ENCODE measurements at places on chromosomes 7 and 10.

- DNase-seq, result no peak
Measured at GRCh38 chr7:7918736-7919448, 49.7 kb upstream of the GLCCI1 start.

DNA sequence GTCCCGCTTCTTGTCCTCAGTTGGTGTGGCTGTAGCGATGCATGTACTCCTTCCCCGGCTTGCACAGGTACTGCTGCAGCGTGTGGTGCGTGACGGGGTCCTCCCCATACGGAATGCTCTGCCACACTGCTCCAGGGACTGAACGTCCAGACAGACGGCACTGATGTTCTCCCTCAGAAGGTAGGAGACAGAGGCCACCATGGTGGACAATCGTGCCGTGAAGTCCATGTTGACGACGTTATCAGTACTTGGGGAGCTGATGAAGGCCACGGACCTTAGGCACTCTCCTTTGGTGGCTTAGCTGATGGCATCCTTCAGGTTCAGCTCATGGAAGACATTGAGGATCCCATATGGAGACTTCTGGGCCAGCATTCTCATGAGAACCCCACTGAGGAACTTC lies 37.4 kb downstream of the AGAP6 start:
- DNase-seq, result no peak

DNA sequence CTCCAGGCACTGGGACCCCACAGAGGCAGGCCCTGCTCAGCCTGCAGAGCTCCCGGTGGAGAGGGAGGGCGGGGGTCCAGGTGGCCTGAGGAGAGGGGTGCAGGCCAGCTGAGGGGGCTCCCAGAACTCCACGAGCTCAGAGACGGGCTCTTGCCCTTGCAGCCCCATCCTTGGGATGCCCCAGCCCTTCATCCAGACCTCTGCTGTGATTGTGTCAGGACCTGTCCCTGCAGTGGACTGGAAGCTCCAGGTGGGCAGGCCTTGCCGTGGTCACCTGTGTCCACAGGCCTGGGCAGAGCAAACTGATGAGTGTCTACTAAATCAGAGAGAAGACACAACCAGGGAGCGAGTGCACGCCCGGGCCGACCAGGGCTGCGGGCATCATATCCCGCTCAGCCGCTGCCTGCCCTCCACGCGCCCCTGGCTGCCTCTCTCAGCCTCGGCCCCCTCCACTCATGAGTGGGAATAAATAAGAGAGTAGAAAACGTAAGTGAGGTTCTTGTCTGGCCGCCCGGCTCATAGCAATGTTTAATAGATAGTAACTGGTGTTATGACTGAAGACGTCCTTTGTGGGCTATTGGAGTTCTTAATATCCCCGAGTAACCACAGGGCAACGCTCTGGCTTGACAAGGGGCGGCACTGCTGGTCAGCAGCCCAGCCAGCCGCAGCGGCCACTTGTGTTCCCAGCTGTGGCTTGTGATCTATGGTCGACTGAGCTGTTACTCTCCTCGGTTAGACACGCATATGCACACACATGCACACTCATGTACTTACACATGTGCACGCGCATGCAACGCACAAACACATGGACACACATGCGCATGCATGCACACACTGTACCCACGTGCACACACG lies 105.6 kb downstream of the LHPP start:
- no peak for DNase-seq

- no peak for DNase-seq
Measured at GRCh38 chr10:82282782-82283456, 407.9 kb downstream of the NRG3 start.

DNA sequence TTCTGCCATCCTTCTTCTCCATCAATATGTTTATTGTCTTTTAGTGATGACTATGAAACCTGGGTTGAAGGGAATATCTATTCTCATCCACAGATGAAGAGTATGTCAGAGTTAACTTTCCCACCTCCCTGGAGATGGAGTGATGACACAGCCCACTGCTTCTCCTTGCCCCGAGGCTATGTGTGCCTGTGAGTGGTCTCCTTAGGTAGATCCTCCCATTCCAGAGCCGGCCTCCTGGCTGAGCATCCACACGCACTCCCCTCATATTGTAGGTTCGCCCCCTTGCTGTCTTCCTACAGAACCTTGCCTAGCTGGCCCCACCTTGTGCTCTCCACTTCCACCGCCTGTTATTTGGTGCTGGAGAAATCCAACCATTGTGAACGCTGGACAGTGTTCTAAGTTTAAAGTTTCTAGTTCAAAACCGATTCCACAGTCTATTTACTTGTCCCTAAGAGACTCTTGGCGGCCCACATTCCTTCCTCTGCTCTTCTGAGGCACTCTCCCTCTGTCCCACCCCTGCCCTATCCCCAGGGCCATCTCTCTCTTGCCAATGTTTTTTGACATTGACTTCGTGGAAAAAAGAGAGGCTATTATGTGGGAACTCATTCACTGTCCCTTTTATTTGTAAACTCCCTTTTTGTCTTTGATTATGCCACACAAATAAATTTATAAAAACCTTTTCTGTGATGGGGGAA lies 168.0 kb downstream of the ZNF438 start:
- no peak for DNase-seq

DNA sequence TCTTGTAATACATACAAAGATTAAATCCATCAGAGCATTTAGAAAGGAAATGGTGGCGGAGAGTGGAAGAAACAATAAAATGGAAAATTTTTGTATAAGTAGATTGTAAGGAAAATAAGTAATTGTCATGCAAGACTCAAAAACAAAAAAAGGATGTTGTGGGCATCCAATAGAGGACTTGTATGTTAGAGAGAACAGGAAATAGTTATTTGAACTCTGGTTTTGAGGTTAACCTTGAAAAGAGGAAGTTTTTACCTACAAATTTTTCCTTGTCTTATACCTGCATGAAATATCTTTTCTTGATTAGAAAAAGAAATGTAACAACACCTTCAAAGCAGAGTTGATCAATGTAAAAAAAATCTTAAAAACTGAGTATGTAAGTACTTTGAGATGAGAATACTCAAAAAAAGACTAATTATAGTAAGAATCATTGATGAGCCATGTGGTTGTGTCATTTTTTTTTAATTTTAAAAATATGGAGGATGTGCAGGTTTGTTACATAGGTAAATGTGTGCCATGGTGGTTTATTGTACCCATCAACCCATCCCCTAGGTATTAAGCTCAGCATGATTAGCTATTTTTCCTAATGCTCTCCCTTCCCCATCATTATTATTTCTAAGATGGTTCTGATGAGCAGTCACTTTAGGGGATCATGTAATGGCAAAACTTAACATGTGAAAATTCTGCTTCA lies 11.9 kb downstream of the TMEM106B start:
- no peak for DNase-seq

DNA sequence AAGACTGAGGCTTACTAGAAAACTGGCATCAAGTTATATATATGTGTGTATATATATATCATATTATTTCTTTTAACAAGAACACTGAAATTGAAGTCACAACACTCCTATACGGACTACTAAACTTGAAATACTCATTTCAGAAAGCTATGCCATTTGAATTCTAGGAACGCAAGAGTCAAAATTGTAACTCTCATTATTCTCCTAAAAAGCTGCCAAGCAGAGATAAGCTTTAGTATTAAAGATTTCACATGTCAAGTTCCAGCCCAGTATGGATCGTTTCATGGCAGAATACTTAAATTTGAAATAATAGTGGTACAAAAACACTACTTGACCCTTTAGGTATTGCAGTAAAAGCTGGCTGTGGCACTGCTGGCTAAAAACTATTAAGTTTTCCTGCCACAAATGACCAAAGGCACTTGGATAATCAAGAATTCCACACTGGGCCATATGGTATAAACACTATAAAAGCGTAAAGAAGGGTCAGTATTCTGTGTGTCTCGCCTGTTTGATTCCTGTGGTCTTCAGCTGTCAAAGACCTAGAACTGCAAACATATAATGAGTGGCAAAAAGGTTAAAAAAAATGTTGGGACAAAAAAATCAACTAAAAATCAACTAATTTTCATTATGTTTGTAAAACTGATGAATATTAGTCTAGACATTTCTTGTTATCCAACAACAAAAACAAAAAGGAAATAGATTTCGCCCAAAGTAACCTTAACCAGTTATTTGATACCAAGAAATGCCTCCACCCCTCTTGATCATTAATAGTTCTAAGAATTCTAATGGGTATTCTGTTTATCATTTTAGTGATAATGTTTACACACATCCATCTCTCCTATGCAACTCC lies 2.4 kb downstream of the CCDC71L start:
- no peak for DNase-seq

GRCh38 chr10:133162910-133163856 lies 3.2 kb downstream of the KNDC1 start:
- no peak for DNase-seq

DNA sequence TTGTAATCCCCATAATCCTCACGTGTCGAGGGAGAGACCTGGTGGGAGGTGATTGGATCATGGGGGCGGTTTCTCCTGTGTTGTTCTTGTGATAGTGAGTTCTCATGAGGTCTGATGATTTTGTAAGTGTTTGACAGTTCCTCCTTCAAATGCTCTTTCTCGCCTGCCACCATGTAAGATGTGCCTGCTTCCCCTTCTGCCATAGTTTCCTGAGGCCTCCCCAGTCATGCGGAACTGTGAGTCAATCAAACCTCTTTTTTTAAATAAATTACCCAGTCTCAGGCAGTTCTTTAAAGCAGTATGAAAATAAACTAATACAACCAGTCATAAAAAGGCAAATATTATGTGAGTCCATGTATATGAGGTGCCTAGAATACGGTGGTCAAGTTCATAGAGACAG lies 87.5 kb downstream of the FRMD4A start:
- DNase-seq, result no peak

GRCh38 chr7:832167-832967 lies at the start of gene SUN1:
Gene SUN1 (plus strand): TSS chr7:832476. CDS start chr7:832525, 49 bp downstream.
- peak; percentile 53 for DNase-seq

DNA sequence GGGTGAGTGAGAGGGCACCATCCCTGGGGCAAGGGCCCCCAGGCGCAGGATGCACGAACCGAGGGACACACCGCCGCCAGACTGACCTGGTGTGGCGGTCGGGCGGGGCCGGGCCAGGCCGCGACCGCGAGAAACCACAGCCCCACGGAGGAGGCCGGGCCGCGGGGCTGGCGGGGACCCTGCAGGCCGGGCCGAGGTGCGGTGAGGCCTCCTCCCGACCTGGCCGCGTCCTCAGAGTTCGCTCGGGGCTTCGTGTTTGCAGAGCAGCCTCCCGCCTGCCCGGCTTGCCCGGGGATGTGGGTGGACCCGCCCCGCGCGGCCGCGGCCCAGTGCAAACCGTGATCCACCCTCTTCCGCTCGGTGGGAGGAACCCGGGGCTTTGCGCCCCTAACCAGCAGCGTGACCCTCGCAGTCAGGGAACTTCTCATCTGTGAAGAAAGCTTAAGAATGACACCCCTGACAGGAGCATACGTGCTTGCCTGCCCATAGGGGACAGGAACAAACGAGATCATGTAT lies 20.6 kb upstream of the HOXA13 start:
- no peak for DNase-seq

- DNase-seq, result no peak
Measured at GRCh38 chr10:129258283-129258923, 208.6 kb upstream of the MGMT start.

DNA sequence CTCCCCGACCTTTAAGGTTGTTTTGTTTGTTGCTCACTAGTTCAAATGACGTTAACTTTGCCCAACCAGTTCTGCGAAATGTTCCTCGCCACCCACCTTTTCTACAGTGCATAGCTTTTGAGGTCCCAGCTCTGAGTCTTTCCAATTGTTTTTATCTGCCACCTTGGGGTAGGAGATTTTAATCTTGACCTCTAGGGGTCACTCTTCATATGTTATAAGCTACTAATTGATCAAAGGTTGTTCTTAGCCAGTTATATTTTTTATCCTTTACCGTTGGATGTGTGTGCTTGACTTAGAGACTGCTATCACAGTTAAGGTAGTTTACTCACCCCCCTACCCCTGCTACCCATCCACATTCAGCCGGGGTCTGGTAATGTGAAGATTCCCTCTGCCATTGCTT lies 372.4 kb downstream of the SUGCT start:
- no peak for DNase-seq

DNA sequence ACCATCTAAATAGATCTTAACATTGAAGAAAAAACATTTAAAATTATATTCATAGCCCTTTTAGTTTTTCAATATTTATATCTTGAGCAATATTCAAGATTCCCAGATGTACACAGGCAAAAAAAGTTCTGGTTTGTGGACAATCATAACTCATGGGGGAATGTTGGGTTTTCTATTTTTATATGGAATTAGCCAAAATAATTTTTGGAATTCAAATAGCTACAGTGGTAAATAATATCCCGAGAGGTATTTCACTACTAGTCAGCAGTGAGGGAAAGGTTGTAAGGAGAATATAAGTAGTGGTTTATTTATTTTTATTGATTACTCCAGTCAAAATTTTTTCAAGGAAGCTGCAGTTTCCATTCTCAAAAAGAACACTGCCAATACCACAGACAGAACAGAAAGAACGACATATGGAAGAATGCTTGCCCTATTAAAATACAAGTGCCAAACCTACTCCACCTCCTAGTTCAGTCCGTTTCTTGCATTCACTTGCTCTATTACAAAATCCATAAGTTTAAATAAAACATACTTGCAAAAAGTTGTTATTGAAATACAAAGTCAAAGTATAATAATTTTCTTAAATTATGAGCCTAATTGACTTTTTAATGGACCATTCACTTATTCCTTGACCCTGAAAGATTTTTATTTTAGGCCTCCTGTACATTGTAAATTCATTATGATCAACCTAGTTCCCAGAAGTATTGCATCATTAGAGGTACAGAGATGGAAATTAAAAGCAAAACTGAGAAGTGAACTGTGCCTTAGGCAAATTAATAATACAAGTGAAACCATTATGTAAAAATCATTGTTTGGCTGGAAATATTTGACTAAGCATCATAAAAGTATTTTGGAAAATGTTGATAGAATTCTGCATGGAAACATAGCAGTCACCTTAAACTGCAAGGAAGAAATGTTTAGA lies 533.2 kb downstream of the PARD3 start:
- DNase-seq, result no peak

DNA sequence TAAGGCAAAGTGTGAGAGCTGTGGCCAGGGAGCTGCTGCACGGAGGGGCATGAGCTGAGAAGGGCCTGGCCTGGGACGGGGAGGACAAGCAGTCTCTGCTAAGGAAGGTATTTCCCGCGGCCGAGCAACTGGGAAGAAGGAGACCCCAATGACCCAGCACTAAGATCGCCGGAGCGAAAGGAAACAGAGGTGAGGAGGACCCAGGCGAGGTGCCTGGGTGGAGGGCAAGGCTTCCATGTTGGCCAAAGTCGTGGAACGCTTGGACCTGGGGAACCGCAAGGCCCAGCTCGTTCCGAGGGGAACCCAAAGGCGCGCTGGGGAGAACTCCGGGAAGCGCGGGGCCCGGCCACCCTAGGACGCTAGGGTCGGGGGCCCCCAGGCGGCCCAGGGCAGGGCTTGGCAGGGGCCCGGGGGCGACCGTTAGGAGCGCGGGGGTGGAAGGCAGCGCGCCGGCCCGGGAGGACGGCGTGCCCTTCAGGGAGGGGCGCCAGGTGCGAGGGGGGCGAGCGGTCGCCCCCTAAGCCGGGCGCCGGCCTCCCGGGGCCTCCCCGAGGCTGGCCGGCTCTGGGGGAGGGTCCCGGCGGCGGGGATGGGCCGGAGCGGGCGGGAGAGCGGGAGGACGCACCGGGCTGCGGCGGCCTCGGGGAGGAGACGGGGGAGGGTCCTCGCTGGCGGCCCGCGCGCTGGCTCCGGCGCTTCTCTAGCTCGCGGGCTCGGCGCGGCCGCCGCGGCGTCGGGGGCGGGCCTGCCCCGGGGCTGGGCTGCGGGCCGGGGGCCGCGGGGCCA lies 545 bp downstream of the GIGYF1 start:
- no peak for DNase-seq
